Ovary (tissue), 10 donors: ENCODE measurements at places on chromosomes 2 and 18. TPM values are rescaled to one million over a fixed set of nuclear protein-coding genes. Genes with fewer than 3 reads are reported as not detected.
A peak's percentile ranks its signal among the peaks of the same experiment; 100 is the strongest.

Gene FAM161A
- polyA plus RNA-seq, result 5.6 TPM

Gene DPP4
- 46.6 TPM for polyA plus RNA-seq

Gene EPG5
- 8.9 TPM for polyA plus RNA-seq

Gene C2orf66
- polyA plus RNA-seq, result 0.22 TPM

Gene NEU4
- not detected for polyA plus RNA-seq

Gene QPCT
- polyA plus RNA-seq, result 17.7 TPM

Gene EFEMP1
- polyA plus RNA-seq, result 238 TPM

Gene IL36RN
- not detected for polyA plus RNA-seq

Gene SLC4A5
- polyA plus RNA-seq, result 1.4 TPM

Gene SLC40A1
- polyA plus RNA-seq, result 288 TPM

Gene CCDC88A
- 23.4 TPM for polyA plus RNA-seq

Gene BUB1
- 1.4 TPM for polyA plus RNA-seq

Gene NDUFV2
- 135 TPM for polyA plus RNA-seq

Gene MC2R
- not detected for polyA plus RNA-seq

Gene DNAJC5G
- 0.83 TPM for polyA plus RNA-seq

Gene ASIC4
- not detected for polyA plus RNA-seq

Gene WDR35
- 10.0 TPM for polyA plus RNA-seq

Gene TMEM17
- 2.6 TPM for polyA plus RNA-seq

GRCh38 chr2:14587119-14587518, 45.4 kb upstream of the LRATD1 start:
- H3K4me1 ChIP-seq, result no peaks in the 10 kb centered on the region
- H3K27me3 ChIP-seq, result no peaks in the 10 kb centered on the region
- no peak for DNase-seq
- no peak overlapping the region for H3K4me3 ChIP-seq
- no peaks in the 10 kb centered on the region for H3K36me3 ChIP-seq

GRCh38 chr18:48621815-48622555, 83.2 kb downstream of the CTIF start:
- H3K27me3 ChIP-seq, result no peaks in the 10 kb centered on the region
- no peak overlapping the region for H3K4me3 ChIP-seq
- DNase-seq, result no peak
- H3K4me1 ChIP-seq, result peaks cover 18% of the 10 kb centered on the region
- no peaks in the 10 kb centered on the region for H3K36me3 ChIP-seq

DNA sequence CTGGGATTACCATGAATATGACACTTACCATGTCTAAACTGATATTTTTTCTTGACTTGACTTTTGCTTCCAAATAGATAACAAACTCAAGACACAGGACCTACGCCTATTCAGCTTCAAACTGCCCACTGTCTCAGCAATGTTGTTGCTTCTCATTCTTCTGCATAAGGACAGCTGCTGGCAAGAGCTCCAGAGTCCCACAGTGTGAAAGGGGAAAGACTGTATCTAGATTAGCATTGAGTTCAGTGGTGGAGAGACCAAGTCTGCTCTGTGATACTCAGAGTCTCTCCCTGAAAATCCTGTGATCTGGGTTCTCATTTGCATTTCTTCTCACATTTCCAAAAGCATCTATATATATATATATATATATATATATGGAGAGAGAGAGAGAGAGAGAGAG, 247.9 kb upstream of the NT5C1B start:
- no peak overlapping the region for H3K27ac ChIP-seq
- no peaks in the 10 kb centered on the region for H3K4me1 ChIP-seq
- H3K27me3 ChIP-seq, result no peaks in the 10 kb centered on the region
- H3K4me3 ChIP-seq, result no peak overlapping the region
- no peak for DNase-seq
- H3K36me3 ChIP-seq, result no peaks in the 10 kb centered on the region

DNA sequence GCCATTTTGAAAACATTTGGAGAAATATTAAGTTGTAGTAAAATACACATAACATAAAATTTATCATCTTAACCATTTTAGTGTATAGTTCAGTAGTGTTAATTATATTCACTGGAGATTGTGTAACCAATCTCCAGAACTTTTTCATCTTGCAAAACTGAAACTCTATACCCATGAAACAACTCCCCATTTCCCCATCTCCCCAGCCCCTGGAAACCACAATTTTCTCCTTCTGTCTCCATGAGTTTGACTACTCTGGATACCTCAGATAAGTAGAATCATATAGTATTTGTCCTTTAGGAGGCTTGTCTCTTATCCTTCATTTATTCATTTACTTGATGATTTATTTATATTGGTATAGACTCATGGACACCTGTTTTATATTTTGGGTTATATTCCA, 392.9 kb downstream of the SETBP1 start:
- no peak overlapping the region for H3K27ac ChIP-seq
- H3K27me3 ChIP-seq, result no peaks in the 10 kb centered on the region
- no peaks in the 10 kb centered on the region for H3K4me1 ChIP-seq
- no peak overlapping the region for H3K4me3 ChIP-seq
- no peaks in the 10 kb centered on the region for H3K36me3 ChIP-seq

DNA sequence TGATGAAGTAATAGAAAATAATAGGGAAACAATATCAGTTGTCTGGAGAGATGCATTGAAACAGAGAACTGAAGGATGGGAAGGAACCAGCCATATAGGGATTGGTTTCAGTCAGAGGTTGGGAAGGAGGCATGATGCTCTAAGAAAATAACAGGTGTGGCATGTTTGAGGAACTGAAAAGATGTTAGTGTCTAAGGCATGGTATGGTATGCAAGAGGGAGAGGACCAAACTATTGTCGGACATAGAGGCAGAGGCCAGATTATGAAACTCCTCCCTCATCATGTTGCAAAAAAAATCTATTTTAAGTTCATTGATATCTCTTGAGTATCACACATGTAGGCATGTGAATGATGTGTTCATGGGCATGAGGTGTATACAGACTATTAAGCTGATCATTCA, 48.9 kb upstream of the EMILIN2 start:
- DNase-seq, result no peak
- H3K4me1 ChIP-seq, result no peaks in the 10 kb centered on the region
- H3K36me3 ChIP-seq, result no peaks in the 10 kb centered on the region
- H3K4me3 ChIP-seq, result no peak overlapping the region
- H3K27me3 ChIP-seq, result no peaks in the 10 kb centered on the region

DNA sequence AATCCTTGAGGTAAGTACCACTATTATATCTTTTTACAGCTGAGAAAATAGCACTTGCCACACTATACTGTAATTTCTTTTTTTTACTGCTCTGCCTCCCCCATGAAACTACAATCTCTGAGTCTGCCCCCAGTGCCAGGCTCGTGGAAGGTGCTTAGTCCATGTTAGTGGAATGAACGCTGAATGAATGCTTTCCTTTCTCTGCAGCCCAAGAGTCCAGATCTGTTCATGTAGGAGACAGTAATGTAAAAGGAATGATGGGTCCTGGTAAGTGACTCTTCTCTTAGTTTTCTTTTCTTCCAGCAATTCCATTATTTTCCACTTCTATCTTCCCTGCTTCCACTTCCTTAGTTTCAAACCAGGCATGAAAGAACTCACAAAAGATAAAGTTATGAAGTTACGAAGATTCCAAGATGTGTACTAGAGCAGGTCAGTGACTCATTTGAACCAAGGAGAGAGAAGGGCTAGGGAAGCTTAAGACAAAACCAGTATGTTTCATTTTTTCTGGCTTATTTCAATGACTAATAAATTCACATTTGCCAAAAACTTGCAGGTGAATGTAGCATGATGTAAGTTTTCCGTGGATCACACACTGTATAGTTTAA, 46.0 kb downstream of the ARHGEF33 start:
- H3K27me3 ChIP-seq, result no peaks in the 10 kb centered on the region
- H3K4me3 ChIP-seq, result no peak overlapping the region
- H3K4me1 ChIP-seq, result no peaks in the 10 kb centered on the region

- DNase-seq, result peak; percentile 42
- H3K27ac ChIP-seq, result no peak overlapping the region
- H3K27me3 ChIP-seq, result no peaks in the 10 kb centered on the region
These were observed 1.7 kb upstream of the PER2 start for GRCh38 chr2:238290091-238290509.

- H3K27me3 ChIP-seq, result no peaks in the 10 kb centered on the region
- DNase-seq, result no peak
- no peaks in the 10 kb centered on the region for H3K4me1 ChIP-seq
- H3K27ac ChIP-seq, result no peak overlapping the region
- H3K36me3 ChIP-seq, result no peaks in the 10 kb centered on the region
- H3K4me3 ChIP-seq, result no peak overlapping the region
These were observed 51.7 kb downstream of the SOS1 start for GRCh38 chr2:39069136-39069515.

- H3K27ac ChIP-seq, result no peak overlapping the region
- peaks cover 6% of the 10 kb centered on the region for H3K4me1 ChIP-seq
- no peak for DNase-seq
- H3K27me3 ChIP-seq, result no peaks in the 10 kb centered on the region
- H3K36me3 ChIP-seq, result no peaks in the 10 kb centered on the region
These were observed 12.7 kb downstream of the INPP1 start for GRCh38 chr2:190355968-190356644.

GRCh38 chr18:58662118-58662517, 9.1 kb upstream of the MALT1 start:
- no peak for DNase-seq
- H3K27ac ChIP-seq, result no peak overlapping the region
- no peaks in the 10 kb centered on the region for H3K4me1 ChIP-seq

GRCh38 chr18:69780851-69781250, 166.8 kb downstream of the CD226 start:
- no peak overlapping the region for H3K4me3 ChIP-seq
- H3K27me3 ChIP-seq, result no peaks in the 10 kb centered on the region
- no peak for DNase-seq
- H3K4me1 ChIP-seq, result no peaks in the 10 kb centered on the region

GRCh38 chr2:162029287-162029901, 44.6 kb downstream of the DPP4 start:
- no peaks in the 10 kb centered on the region for H3K36me3 ChIP-seq
- H3K4me3 ChIP-seq, result no peak overlapping the region

GRCh38 chr2:44852594-44852993, 88.9 kb upstream of the SIX3 start:
- H3K27me3 ChIP-seq, result no peaks in the 10 kb centered on the region
- DNase-seq, result no peak

DNA sequence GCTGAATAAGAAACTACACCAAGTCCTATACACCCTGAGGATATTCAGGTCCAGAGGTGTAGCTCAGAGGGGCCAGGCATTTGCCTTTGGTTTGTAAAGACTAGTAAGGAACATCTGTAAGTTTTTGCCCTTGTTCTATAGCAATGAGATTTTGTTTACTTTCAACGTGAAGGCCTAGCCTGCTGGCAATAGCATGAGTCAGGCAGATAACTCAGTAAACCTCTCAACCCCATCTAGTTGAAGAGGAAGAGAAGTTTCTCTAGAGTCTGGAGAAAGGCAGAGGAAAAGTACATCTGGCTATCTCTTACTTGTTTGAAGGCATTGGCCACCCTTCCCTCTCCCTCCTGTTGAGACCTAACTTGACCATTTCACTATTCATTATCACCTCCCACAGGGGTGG, 70.3 kb upstream of the ZNF521 start:
- no peak for DNase-seq
- H3K36me3 ChIP-seq, result no peaks in the 10 kb centered on the region
- no peaks in the 10 kb centered on the region for H3K27me3 ChIP-seq
- no peak overlapping the region for H3K4me3 ChIP-seq
- no peak overlapping the region for H3K27ac ChIP-seq

- H3K27me3 ChIP-seq, result no peaks in the 10 kb centered on the region
- DNase-seq, result no peak
- no peak overlapping the region for H3K4me3 ChIP-seq
- no peaks in the 10 kb centered on the region for H3K4me1 ChIP-seq
These were observed 59.1 kb downstream of the ZNF385B start for GRCh38 chr2:179802051-179802882.

- H3K36me3 ChIP-seq, result no peaks in the 10 kb centered on the region
- no peak for DNase-seq
- no peaks in the 10 kb centered on the region for H3K4me1 ChIP-seq
- H3K4me3 ChIP-seq, result peak overlapping the region; percentile 60
- H3K27ac ChIP-seq, result no peak overlapping the region
- no peaks in the 10 kb centered on the region for H3K27me3 ChIP-seq
These were observed 1.5 kb downstream of the ODC1 start for GRCh38 chr2:10446631-10447030.

DNA sequence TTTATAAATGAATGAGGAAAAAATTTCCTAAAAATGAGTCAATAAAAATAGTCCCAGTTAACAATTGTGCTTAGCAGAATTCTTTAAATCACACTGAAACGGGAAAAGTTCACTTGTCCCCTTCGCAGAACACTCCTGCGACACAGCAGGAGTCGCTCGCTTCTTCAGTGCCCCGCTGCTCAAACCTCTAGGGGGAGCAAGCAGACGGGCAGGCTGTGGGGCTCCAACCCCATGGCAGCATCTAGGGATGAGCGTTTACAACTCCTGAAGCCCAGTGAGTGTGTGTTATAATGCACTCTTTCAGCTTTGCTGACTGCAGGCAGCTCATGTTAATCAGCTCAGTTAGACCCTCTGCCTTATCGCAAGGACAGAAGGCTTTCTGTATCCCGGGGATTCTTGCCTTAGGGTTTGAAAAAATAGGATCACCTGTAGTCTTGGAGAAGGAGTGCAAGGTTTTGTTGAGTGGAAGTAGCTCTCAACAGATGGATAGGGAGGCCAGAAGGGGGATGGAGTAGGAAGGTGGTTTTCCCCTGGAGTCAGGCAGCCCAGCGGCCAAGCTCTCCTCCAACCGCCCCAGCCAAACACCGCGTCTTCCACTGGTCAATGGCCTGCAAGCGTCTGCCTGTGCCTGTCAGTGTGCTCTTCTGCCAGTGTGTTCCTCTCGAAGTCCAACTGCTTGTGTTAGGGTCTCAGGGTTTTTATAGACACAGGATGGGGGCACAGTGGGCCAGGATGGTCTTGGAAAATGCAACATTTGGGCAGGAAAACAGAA, 1977.7 kb upstream of the LRRTM1 start:
- no peaks in the 10 kb centered on the region for H3K36me3 ChIP-seq
- no peak overlapping the region for H3K4me3 ChIP-seq
- H3K27ac ChIP-seq, result no peak overlapping the region
- no peaks in the 10 kb centered on the region for H3K27me3 ChIP-seq
- DNase-seq, result no peak
- no peaks in the 10 kb centered on the region for H3K4me1 ChIP-seq

DNA sequence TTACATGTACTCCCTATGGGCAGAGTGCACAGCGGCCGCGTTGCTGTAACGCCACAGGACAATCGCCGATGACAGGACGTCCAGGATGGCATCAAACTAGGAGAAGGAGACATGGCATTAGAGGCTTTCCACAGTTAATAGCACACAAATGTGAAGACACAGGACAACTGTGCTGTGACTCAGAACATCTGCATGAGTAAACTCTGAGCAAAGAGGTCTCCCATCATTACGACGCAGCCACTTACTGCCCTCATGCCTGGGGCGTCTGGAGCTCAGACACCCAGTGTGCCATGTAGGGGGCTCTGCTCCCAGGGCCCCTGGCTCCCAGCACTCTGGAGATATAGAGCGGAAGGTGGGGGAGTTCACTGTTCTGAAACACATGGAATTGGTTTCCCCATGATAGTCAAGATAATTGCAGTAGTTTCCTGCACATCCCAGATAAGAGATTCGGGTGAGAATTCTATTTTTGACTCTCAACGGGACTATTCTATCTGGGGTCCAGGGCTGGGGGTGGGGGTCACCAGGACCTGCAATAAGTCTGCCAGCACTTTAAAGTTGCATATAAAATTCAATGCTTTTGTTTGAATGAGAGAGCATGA, 168.1 kb downstream of the TMEM163 start:
- no peak overlapping the region for H3K27ac ChIP-seq
- H3K4me1 ChIP-seq, result no peaks in the 10 kb centered on the region
- H3K27me3 ChIP-seq, result no peaks in the 10 kb centered on the region
- DNase-seq, result no peak
- H3K4me3 ChIP-seq, result no peak overlapping the region

- H3K27me3 ChIP-seq, result no peaks in the 10 kb centered on the region
- no peak overlapping the region for H3K27ac ChIP-seq
- no peak overlapping the region for H3K4me3 ChIP-seq
- H3K4me1 ChIP-seq, result no peaks in the 10 kb centered on the region
- DNase-seq, result no peak
These were observed 93.5 kb upstream of the B3GNT2 start for GRCh38 chr2:62102402-62102920.
